ENCODE measurements at places on chromosomes 7 and 10. TPM values are rescaled to one million over a fixed set of nuclear protein-coding genes. Genes with fewer than 3 reads are reported as not detected.

Gene SCIN
- total RNA-seq, result 0.80 TPM

- H3K27me3 ChIP-seq, result no peaks in the 10 kb centered on the region
- H3K27ac ChIP-seq, result no peak overlapping the region
- no peak for DNase-seq
- H3K36me3 ChIP-seq, result no peaks in the 10 kb centered on the region
Measured at GRCh38 chr7:68862736-68863135, 735.5 kb upstream of the AUTS2 start.

GRCh38 chr10:86652361-86653202, 1.8 kb upstream of the OPN4 start:
- H3K27ac ChIP-seq, result no peak overlapping the region
- H3K4me3 ChIP-seq, result no peak overlapping the region
- no peaks in the 10 kb centered on the region for H3K36me3 ChIP-seq
- no peaks in the 10 kb centered on the region for H3K27me3 ChIP-seq

DNA sequence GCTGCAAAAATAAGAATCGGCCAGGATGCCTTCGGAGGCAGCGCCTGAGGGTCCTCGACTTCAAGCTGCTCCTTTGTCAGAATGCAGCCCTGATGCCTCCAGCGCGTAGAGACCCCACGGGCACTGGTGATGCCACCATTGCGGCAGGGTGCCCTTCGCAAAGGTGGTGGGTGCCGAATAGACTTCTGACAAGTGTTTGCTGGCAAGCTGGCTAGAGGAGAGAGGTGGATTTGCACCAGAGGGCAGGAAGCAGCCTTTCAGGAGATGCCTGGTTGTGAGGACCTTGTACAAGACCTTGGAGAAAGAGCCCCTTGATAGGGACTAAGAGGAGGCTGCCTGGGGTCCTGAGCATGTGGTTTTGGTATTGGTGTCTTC, 103.2 kb upstream of the PPIF start:
- DNase-seq, result no peak
- peaks cover 23% of the 10 kb centered on the region for H3K4me1 ChIP-seq
- H3K27me3 ChIP-seq, result peaks cover 55% of the 10 kb centered on the region
- no peaks in the 10 kb centered on the region for H3K36me3 ChIP-seq

GRCh38 chr10:124090601-124091209, 2.7 kb downstream of the CHST15 start:
- H3K4me1 ChIP-seq, result peaks cover 9% of the 10 kb centered on the region
- no peak for DNase-seq
- no peak overlapping the region for H3K27ac ChIP-seq
- H3K36me3 ChIP-seq, result no peaks in the 10 kb centered on the region
- no peak overlapping the region for H3K4me3 ChIP-seq

GRCh38 chr10:23522345-23522744, 83.5 kb downstream of the OTUD1 start:
- no peak for DNase-seq
- no peaks in the 10 kb centered on the region for H3K36me3 ChIP-seq
- H3K4me3 ChIP-seq, result no peak overlapping the region
- H3K4me1 ChIP-seq, result no peaks in the 10 kb centered on the region
- no peaks in the 10 kb centered on the region for H3K27me3 ChIP-seq
- no peak overlapping the region for H3K27ac ChIP-seq
